RWPE2 (cell line): ENCODE measurements at places on chromosomes 2 and 18.

DNA sequence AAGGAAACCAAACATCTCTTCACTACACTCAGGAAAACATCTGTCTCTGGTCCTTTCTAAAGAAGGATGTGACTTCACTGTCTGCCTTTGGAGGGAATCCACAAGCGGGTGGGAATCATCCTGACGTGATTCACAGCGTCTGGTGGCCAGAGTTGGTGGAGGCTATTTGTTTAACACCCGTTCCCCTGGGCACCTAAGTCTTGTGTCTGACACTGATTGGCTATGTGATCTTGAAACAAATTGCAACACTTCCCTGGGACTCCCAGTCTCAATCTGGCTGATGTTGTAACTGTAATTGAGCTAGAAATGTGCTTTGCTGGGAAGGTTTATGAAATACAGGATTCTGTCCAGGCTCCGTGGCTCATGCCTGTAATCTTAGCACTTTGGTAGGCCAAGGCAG is 28.8 kb upstream of the SIX3 start:
- no peak for DNase-seq
- no peak overlapping the region for H3K4me3 ChIP-seq
- H3K4me1 ChIP-seq = no peaks in the 10 kb centered on the region
- H3K27me3 ChIP-seq = no peaks in the 10 kb centered on the region

DNA sequence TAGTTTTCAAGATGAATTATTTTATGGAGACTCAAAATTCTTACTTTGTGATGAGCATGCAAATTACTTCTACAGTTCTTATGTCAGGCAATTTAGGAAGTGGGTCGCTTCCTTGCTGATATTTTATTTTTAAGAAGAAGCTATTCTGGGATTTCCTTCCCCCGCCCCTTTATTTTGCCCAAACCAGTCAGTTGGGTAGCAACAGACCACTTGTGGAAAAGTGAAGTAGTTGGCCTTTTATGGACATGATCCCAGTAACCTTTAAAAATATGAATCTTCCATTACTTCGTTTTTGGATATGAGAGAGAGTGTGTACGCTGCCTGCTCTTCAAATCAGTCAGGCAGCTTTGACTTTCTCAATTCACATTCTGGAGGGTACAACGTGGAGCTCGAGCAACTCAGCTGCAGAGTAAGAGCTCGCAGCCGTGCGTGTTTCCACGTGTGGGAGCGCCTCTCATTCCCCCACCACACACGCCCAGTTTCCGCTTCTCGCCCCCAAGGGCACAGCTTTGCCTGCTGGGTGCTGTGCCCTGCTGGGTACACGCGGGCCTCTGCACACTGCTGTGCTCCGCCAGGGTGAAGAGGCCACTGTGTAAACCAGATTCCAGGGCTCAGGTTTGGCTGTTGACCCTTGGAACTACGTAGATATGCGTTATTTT is 92.6 kb downstream of the ITGB1BP1 start:
- peaks cover 2% of the 10 kb centered on the region for H3K4me1 ChIP-seq
- H3K27me3 ChIP-seq = no peaks in the 10 kb centered on the region
- H3K27ac ChIP-seq = peak overlapping the region; percentile 0
- no peak overlapping the region for H3K4me3 ChIP-seq
- H3K36me3 ChIP-seq = peaks cover 91% of the 10 kb centered on the region

DNA sequence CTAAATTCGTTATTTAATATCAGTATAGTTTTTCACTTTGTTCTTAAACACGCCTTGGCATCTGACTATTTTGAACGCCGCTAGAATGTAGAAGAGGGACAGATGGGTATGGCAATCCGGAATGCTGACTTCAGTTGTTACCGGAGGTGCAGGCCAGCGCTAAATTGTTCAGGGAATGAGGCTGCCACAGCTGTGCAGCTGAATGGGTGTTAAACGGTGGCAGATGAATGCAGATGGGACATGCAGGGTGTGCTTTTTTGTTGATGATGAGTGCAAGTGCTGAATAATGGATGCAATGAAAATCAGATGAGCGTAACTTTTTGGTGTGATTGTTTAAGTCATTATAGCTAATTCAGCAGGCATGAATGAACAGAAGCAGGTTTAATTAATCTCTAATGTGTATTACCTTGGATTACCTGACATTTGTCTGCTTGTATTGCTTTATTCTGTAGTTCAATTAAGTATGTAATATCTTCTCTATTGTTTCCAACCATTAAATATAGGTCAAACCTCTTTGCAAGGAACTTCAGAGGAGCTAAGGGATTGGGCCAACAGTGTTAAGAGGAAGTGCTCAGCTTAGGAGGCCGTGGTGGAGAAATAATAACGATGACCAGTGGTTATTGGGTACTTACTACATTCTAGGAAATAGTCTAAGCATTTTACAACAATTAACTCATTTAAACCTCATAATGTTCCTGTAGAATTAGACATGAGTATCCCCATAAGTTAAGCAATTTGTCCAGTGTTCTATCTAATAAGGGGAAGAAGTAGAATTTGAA is 11.9 kb upstream of the CREG2 start:
- no peak for DNase-seq
- peak overlapping the region; percentile 29 for H3K27ac ChIP-seq
- H3K27me3 ChIP-seq = no peaks in the 10 kb centered on the region
- peaks cover 32% of the 10 kb centered on the region for H3K4me1 ChIP-seq
- H3K4me3 ChIP-seq = no peak overlapping the region

GRCh38 chr2:35416391-35417140 is 939.0 kb upstream of the CRIM1 start:
- no peaks in the 10 kb centered on the region for H3K27me3 ChIP-seq
- DNase-seq = no peak
- H3K4me1 ChIP-seq = no peaks in the 10 kb centered on the region
- H3K27ac ChIP-seq = no peak overlapping the region
- H3K36me3 ChIP-seq = no peaks in the 10 kb centered on the region
- H3K4me3 ChIP-seq = no peak overlapping the region

GRCh38 chr18:63342206-63342605 is 22.6 kb upstream of the BCL2 start:
- DNase-seq = no peak
- H3K4me1 ChIP-seq = peaks cover 19% of the 10 kb centered on the region

DNA sequence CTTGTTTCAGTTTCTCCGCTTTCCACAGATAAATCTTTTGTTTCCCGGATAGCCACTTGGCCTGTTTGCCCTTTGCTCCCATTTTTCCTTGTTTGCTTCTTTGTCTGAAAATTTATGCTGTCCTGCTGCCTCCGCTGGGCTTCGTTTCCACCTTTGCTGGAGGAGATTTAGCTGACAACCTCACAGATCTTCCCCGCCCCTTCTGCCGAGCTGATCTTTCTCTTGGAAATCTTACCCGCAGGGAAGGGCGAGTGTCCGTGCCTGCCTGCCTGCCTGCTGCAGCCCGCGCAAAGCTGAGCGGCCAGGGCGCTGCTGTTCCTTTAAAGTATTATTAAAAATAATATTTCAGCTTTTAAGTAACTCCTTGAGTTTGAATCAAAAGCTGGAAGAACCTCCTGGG is 1.4 kb upstream of the XRCC5 start:
- no peak for DNase-seq
- H3K27me3 ChIP-seq = no peaks in the 10 kb centered on the region
- H3K4me3 ChIP-seq = no peak overlapping the region
- no peak overlapping the region for H3K27ac ChIP-seq
- peaks cover 30% of the 10 kb centered on the region for H3K36me3 ChIP-seq
- H3K4me1 ChIP-seq = peaks cover 13% of the 10 kb centered on the region

DNA sequence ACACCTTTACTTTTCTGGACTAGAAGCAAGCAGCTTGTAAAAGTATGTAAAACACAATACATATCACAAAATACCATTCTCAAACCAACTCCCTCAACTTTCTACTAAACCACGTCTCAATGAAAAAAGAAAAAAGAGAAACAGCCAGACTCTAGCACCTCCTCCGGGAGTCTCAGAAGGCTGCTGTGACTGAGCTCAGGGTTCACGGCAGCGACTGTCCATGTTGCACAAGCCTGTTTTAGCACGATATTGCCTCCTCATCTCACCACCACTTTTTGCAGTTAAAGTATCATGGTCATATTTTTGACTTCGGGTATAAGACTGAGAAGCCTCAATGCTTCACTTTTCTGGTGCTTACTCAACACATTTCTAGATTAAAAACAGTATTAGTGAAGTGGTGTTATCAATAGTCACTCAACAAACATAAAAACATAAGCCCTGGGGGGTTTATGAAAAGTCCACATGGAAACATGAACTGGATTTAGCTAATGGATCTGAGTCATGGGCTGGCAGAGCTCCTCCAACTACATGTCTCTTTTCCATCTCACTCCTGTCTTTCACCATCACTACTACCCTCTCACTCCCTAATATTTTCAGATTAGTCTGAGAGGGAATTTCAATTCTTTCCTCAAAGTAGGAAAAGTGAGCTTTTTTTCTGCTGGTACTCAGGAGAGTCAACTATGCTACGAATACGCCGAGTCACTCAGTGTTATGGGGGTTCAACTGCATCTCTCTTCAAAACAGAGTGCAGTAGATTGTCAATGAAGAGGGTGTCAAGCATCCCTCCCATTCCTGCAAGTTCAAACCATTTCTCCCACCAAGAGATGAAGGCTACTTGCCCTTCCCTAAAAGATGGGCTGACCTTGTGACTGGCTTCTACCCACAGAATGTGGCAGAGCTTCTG is 113.7 kb downstream of the OSR1 start:
- no peak overlapping the region for H3K4me3 ChIP-seq
- H3K36me3 ChIP-seq = no peaks in the 10 kb centered on the region
- DNase-seq = no peak

DNA sequence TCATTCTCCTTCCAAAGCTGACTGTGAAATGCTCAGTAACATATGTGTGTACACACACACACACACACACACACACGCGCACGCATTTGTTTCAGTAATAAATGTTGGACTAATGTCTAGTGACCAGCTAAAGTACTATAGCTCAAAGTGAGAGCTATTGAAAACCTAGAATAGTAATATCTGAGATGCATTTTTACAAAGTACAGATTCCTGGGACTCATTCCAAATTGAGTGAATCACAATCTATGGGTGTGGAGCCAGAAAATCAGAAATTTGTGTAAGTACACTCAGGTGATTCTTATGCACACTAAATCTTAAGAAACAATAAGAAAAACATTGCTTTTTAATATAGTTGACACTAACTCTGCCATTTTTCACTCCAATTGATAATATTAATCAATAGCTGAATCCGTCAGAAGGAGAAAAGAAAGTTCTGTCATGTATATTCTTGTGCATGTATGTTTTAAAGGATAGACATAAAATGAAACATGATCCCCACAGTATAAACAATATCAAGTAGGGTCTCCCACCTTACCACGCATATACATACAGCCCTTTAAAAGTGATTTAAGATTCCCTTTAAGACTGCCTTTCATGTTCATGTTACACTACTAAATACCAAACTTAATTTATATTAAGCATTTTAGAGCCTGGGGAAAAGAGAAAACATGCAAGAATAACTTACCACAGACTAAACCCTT is 123.5 kb downstream of the ATAD2B start:
- peak overlapping the region; percentile 71 for H3K27ac ChIP-seq
- H3K27me3 ChIP-seq = no peaks in the 10 kb centered on the region
- DNase-seq = no peak
- H3K4me1 ChIP-seq = peaks cover 41% of the 10 kb centered on the region

DNA sequence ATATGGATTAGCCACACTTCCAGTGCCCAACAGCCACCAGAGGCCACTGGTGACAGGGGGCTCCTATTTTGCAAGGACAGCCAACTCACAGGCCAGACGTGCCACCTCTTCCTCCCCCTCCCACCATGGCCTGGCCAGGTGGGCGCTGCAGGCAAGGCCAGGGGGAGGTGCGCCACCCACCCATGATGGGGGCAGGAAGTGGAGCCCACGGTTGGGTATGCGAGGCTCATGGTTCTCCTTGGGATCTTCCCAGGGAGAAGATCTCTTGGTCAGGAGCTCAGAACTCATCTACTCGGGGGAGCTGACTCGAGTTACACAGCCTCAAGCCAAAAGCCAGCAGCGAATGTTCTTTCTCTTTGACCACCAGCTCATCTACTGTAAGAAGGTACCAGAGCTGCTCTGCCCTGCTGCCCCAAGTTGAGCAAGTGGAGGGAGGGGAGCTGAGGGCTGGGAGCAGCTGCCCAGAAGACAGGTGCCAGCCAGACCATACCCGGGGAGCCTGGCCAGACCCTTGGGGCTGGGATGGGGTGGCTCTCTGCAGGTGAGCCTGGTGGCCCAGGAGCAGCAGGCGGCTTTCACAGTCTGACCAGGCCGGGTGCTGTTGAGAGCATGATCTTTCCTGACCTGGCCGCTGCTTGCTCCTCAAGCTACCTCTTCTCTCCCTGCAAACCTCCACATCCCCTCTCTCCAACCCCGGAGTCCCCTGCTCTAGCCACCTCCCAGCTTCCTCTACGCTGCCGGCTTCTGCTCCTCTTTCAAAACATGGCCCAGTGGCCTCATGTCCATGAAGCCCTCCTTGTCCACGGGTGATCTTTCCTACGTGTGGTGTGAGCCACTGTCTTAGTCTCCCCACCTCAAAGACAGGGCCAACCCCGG is 49.8 kb downstream of the FAM168B start:
- H3K27me3 ChIP-seq = no peaks in the 10 kb centered on the region
- DNase-seq = no peak
- H3K4me3 ChIP-seq = no peak overlapping the region

- H3K36me3 ChIP-seq = no peaks in the 10 kb centered on the region
- no peak overlapping the region for H3K4me3 ChIP-seq
- no peaks in the 10 kb centered on the region for H3K4me1 ChIP-seq
- DNase-seq = no peak
- no peaks in the 10 kb centered on the region for H3K27me3 ChIP-seq
Measured at GRCh38 chr2:162520959-162521358, 177.0 kb downstream of the GCA start.

DNA sequence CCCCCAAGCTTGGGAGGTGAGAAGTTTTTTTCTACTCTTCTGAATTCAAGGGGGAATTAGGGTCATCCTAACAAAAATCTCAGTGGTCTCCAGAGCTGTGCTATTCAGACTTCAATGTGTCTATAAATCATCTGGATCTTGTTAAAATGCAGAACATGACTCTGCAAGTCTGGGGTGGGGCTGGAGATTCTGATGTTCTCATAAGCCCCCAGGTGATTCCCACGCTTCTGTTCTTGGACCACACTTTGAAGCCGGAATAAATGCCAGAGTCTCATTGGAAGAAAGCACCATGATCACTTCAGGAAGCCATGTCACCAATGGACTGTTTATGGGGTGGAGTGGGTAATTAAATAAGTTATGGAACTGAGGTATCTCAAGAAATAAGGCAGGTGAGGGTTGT is 22.2 kb upstream of the SLC16A14 start:
- no peaks in the 10 kb centered on the region for H3K4me1 ChIP-seq
- no peaks in the 10 kb centered on the region for H3K27me3 ChIP-seq
- DNase-seq = no peak

DNA sequence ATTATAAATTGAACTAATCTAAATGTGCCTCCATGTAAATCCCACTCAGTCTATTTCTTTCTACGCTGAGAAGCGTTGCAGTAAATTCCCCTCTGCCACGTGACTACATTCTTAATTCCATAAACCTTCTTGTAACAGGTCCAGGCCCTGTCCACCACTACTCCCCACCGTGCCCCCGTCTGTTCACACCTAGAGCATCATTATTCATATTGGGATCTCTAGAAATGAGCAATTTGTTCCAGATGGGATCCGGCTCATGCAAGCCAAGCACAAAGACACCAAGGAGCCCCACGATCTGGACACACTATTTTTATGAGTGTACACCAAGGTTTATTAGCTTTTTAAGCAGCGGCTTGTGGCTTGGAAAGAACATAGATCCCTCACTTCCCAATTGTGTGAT is 38.2 kb downstream of the BOLA3 start:
- H3K27ac ChIP-seq = no peak overlapping the region
- peaks cover 3% of the 10 kb centered on the region for H3K36me3 ChIP-seq
- H3K4me1 ChIP-seq = no peaks in the 10 kb centered on the region
- H3K4me3 ChIP-seq = no peak overlapping the region
- no peaks in the 10 kb centered on the region for H3K27me3 ChIP-seq
